H9 (cell line): ENCODE measurements at places on chromosomes 13 and 19. TPM values are rescaled to one million over a fixed set of nuclear protein-coding genes. Genes with fewer than 3 reads are reported as not detected.
A peak's percentile ranks its signal among the peaks of the same experiment; 100 is the strongest.

GRCh38 chr19:21638776-21639175, 128.6 kb downstream of the ZNF100 start:
- H3K27ac ChIP-seq = no peak overlapping the region
- H3K4me3 ChIP-seq = no peak overlapping the region
- H3K36me3 ChIP-seq = peaks cover 12% of the 10 kb centered on the region; the same call in 1 of the 2 replicates
- no peaks in the 10 kb centered on the region for H3K4me1 ChIP-seq
- no peak for DNase-seq

GRCh38 chr19:45076029-45076850, at the start of gene ZNF296:
Gene ZNF296, minus strand, starts transcription at chr19:45076478. Its CDS starts 105 bp downstream, at chr19:45076373.
- peaks cover 10% of the 10 kb centered on the region; the same call in 1 of the 2 replicates for H3K4me1 ChIP-seq
- H3K36me3 ChIP-seq = peaks cover 27% of the 10 kb centered on the region
- H3K27ac ChIP-seq = no peak within 1 kb of the TSS

DNA sequence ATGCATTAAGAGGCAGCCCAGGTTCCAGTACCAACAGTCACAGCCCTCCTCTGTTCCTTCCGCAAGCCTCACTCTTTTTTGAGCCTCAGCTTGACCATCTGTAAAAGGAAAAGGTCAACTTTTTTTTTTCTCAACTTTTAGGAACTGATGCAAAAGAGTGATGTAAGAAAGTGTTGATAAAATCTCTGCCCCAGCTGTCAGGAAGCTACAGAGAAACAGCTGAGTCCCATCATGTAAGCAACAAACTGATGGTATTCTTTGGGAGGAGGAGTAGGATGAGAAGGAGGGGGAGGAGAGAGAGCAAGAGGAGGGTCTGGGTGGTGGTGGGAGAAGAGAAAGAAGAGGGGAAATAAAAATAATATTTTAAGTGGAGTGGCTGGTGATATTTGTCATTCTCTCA, 233.9 kb upstream of the TSHZ3 start:
- H3K27me3 ChIP-seq = no peaks in the 10 kb centered on the region
- no peak overlapping the region for H3K27ac ChIP-seq
- peak; percentile 1 for DNase-seq
- no peaks in the 10 kb centered on the region for H3K4me1 ChIP-seq
- no peak overlapping the region for H3K4me3 ChIP-seq
- H3K36me3 ChIP-seq = no peaks in the 10 kb centered on the region

DNA sequence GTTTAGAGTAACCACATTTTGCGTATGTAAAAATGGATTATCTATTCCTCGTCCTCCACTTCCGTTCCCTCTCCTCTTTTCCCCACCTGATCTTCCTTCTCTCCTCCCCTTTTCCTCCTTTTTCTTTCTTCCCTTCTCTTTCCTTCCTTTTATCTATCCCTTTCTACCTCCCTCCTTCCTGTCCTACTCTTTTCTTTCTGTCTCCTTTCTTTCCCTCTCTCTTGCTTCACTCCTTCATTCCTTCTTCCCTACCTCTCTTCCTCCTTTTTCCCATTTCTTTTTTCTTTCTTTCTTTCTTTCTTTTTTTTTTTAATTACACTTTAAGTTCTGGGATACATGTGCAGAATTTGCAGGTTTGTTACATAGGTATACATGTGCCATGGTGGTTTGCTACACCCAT, 688.4 kb upstream of the GPC6 start:
- H3K4me1 ChIP-seq = no peaks in the 10 kb centered on the region
- no peak for DNase-seq
- no peak overlapping the region for H3K27ac ChIP-seq
- H3K4me3 ChIP-seq = no peak overlapping the region

Gene KIR3DL2
- not detected in 2 replicates for total RNA-seq

Gene FIZ1
- 21.5 and 25.2 TPM in 2 replicates for total RNA-seq

GRCh38 chr19:46118136-46118535, 6.4 kb downstream of the IGFL3 start:
- no peak overlapping the region for H3K4me3 ChIP-seq
- peaks cover 9% of the 10 kb centered on the region for H3K36me3 ChIP-seq
- H3K27me3 ChIP-seq = no peaks in the 10 kb centered on the region
- DNase-seq = no peak
- no peaks in the 10 kb centered on the region; the same call in 1 of the 2 replicates for H3K4me1 ChIP-seq
- no peak overlapping the region for H3K27ac ChIP-seq

GRCh38 chr13:102873653-102874052, 27.8 kb downstream of the ERCC5 start:
- H3K4me1 ChIP-seq = no peaks in the 10 kb centered on the region
- H3K36me3 ChIP-seq = peaks cover 20% of the 10 kb centered on the region
- no peak overlapping the region for H3K4me3 ChIP-seq
- no peaks in the 10 kb centered on the region for H3K27me3 ChIP-seq
- no peak overlapping the region for H3K27ac ChIP-seq

DNA sequence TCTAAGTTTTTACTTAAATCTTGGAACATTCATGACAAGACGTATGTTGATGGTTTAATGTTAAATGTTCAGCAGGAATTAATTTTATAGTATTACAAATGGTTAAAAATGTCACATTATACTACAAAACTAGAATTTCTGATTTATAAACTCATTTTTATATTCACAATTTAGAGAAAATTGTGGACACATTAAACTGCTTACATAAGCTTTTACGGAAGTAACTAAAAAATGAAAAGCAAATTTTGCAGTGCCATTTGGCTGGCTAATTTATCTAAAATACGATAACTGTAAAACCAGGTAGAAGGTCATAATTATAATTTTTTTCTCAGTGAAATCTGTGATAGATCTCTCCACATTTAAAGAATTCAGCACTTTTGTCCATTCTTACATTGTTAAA, 190.2 kb upstream of the GPC6 start:
- no peaks in the 10 kb centered on the region for H3K4me1 ChIP-seq
- no peak for DNase-seq
- no peaks in the 10 kb centered on the region; the same call in 1 of the 2 replicates for H3K36me3 ChIP-seq
- H3K27me3 ChIP-seq = no peaks in the 10 kb centered on the region
- H3K27ac ChIP-seq = no peak overlapping the region

- peaks cover 36% of the 10 kb centered on the region; the same call in 2 of the 3 replicates for H3K36me3 ChIP-seq
- no peak overlapping the region for H3K27ac ChIP-seq
- DNase-seq = no peak
- H3K4me1 ChIP-seq = no peaks in the 10 kb centered on the region
Measured at GRCh38 chr13:113643593-113643992, 14.4 kb downstream of the ATP4B start.

GRCh38 chr19:35500611-35501010, 10.3 kb upstream of the KRTDAP start:
- DNase-seq = no peak
- H3K36me3 ChIP-seq = peaks cover 90% of the 10 kb centered on the region
- H3K4me3 ChIP-seq = no peak overlapping the region
- H3K4me1 ChIP-seq = no peaks in the 10 kb centered on the region

DNA sequence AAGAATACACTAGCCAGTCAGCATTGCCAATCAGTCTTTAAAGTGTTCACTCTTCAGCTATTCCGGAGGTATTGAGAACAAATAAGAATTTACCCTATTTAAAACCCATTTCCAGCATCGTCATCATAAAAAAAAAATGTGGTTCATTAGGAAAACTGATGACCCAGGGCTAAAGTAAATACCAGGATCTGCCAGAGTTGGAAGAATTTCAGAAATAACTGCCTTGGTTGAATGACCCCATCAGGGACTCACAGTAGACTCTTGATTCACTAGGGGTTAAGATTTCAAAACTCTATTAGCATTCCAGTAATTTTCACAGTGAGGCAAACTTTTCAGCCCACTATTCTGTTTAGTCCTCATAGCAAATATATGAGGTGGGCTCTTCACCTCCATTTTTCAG, 377.0 kb downstream of the ITGBL1 start:
- H3K27ac ChIP-seq = no peak overlapping the region
- DNase-seq = no peak
- H3K4me1 ChIP-seq = no peaks in the 10 kb centered on the region
- no peak overlapping the region for H3K4me3 ChIP-seq
- H3K36me3 ChIP-seq = no peaks in the 10 kb centered on the region

DNA sequence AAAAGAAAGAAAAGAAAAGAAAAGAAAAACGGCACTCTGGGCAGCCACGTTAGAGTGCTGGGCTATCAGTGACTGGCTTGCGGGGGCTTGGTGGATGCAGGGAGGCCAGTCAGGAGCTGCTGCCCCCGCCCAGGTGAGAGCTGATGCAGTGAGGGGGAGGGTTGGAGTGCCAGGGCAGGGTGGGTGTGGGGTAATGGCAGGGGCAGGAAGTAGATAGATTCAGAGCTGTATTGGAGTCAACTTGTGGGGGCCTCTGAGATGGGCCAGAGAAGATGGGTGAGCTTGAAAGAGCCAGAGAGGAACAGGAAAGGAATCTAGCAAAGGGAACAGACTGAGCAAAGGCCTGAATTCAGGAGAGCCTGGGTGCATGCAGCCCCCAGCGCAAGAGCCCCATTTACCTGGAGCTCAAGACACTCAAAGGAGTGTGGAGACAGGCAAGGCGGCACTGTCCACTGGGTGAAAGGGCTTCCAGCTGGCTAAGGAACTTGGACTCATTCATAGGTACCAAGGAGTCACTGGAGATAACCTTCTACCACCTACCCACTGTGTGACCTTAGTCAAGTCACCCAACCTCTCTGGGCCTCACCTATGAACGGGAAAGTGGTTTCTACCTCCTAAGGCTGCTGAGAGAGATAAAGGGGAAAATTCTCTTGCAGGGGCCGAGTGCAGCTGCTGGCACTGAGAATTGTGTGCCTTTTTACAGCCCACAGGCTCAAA, 20.2 kb downstream of the VSTM2B start:
- H3K27ac ChIP-seq = no peak overlapping the region
- H3K4me1 ChIP-seq = no peaks in the 10 kb centered on the region
- DNase-seq = peak; percentile 11
- H3K27me3 ChIP-seq = no peaks in the 10 kb centered on the region; the same call in 1 of the 2 replicates

DNA sequence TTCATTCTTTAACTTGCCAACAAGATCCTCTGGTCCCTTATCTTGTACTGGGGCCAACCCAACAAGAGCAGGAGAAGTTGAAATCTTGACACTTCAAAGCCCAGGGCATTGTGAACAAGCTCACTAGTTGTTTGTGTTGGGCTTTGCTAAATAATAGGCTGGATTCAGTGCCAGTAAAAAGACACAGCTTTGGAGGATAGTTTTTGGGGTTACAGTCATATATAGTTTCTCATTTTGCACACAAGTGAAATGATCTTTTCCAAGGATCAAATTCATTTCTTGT, 30.3 kb upstream of the LRCH1 start:
- no peak for DNase-seq
- H3K27ac ChIP-seq = no peak overlapping the region
- no peak overlapping the region for H3K4me3 ChIP-seq
- H3K4me1 ChIP-seq = peaks cover 2% of the 10 kb centered on the region; the same call in 1 of the 2 replicates
- peaks cover 3% of the 10 kb centered on the region; the same call in 1 of the 2 replicates for H3K36me3 ChIP-seq

DNA sequence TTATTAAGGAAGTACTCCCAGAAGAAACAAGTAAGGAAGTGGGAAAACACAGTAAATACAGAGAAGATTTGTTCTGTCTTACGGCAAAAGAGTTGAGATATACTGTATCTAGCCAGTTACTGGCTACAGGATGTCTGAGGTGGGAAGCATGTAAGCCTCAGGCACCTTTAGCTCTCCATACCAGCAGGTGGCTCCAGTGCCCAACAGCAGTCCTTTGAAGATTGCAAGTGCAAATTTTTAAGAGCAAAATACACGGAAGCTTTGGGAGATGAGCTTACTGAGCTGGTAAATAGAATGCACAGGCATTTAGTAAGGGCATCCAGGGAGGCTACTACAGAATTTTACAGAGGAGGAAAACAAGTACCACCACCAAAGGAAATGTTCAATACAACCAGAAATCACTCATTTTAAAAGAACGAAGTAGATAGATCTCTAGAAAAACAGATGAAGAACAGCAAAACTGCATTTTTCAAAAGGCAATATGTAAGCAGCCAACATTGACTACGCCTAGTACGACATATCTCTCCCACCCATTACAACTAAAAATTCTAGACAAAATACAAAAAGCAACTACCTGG, 57.9 kb upstream of the VSTM2B start:
- H3K27ac ChIP-seq = no peak overlapping the region
- H3K27me3 ChIP-seq = no peaks in the 10 kb centered on the region
- H3K36me3 ChIP-seq = no peaks in the 10 kb centered on the region
- peak; percentile 60 for DNase-seq

DNA sequence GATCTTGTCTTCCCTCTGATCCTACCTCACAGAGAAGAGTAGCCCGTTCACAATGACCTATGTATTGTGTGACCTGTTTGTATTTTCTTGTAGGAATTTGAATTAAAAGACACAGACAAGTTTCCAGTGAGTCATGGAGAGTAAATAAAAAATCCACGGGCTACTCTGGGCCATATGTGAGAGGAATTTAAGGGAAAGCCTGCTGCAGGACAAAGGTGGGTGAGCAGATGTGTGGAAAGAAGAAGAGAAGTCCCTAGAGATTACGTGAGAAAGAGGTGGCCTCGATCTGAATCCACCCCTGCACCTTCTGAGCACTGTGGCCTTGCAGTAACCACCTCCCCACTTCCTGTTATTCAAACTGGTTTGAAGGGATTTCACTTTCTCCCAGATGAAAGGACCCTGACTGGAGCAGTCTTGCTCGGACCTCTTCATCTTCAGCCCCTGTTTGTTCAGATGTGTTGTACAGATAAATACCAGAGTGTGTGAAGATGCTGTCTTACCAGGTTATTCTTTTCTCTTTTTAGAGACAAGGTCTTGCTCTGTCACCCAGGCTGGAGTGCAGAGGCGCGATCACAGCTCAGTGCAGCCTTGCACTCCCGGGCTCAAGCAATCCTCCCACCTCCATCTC, 205.4 kb downstream of the PDS5B start:
- H3K36me3 ChIP-seq = no peaks in the 10 kb centered on the region
- no peaks in the 10 kb centered on the region for H3K4me1 ChIP-seq
- H3K27ac ChIP-seq = no peak overlapping the region

- H3K4me1 ChIP-seq = peaks cover 3% of the 10 kb centered on the region; the same call in 1 of the 2 replicates
- peaks cover 11% of the 10 kb centered on the region for H3K36me3 ChIP-seq
- no peaks in the 10 kb centered on the region for H3K27me3 ChIP-seq
- no peak for DNase-seq
- no peak overlapping the region for H3K4me3 ChIP-seq
- H3K27ac ChIP-seq = no peak overlapping the region
Measured at GRCh38 chr19:954672-955494, 29.0 kb downstream of the ARID3A start.

GRCh38 chr13:75485286-75486062, 3.5 kb upstream of the TBC1D4 start:
- no peaks in the 10 kb centered on the region for H3K27me3 ChIP-seq
- DNase-seq = no peak
- no peaks in the 10 kb centered on the region for H3K4me1 ChIP-seq
- no peak overlapping the region for H3K4me3 ChIP-seq
- H3K36me3 ChIP-seq = no peaks in the 10 kb centered on the region

GRCh38 chr19:16027528-16027927, 48.8 kb upstream of the TPM4 start:
- no peak for DNase-seq
- no peak overlapping the region for H3K4me3 ChIP-seq
- no peaks in the 10 kb centered on the region for H3K4me1 ChIP-seq

GRCh38 chr13:46905249-46905648, 8.4 kb upstream of the HTR2A start:
- H3K27ac ChIP-seq = no peak overlapping the region
- no peak for DNase-seq
- no peaks in the 10 kb centered on the region for H3K4me1 ChIP-seq
- no peak overlapping the region for H3K4me3 ChIP-seq

- H3K36me3 ChIP-seq = no peaks in the 10 kb centered on the region
- peaks cover 2% of the 10 kb centered on the region; the same call in 1 of the 2 replicates for H3K4me1 ChIP-seq
- H3K27me3 ChIP-seq = no peaks in the 10 kb centered on the region
- H3K4me3 ChIP-seq = no peak overlapping the region
Measured at GRCh38 chr13:97474349-97474980, 40.5 kb downstream of the RAP2A start.

Gene RYR1
- 8.4 and 8.9 TPM in 2 replicates for total RNA-seq

Gene KCNN1
- 8.4 and 9.2 TPM in 2 replicates for total RNA-seq

Gene TBCB
- total RNA-seq = 203 and 216 TPM in 2 replicates

GRCh38 chr19:48123907-48124651, 13.5 kb upstream of the PLA2G4C start:
- H3K4me3 ChIP-seq = no peak overlapping the region
- H3K27me3 ChIP-seq = no peaks in the 10 kb centered on the region
- peaks cover 56% of the 10 kb centered on the region for H3K36me3 ChIP-seq
- H3K27ac ChIP-seq = no peak overlapping the region
- H3K4me1 ChIP-seq = no peaks in the 10 kb centered on the region
- no peak for DNase-seq

Gene FCHO1
- total RNA-seq = 13.1 and 13.7 TPM in 2 replicates
